ENCODE measurements at places on chromosomes 6 and 20. TPM values are rescaled to one million over a fixed set of nuclear protein-coding genes. Genes with fewer than 3 reads are reported as not detected.

DNA sequence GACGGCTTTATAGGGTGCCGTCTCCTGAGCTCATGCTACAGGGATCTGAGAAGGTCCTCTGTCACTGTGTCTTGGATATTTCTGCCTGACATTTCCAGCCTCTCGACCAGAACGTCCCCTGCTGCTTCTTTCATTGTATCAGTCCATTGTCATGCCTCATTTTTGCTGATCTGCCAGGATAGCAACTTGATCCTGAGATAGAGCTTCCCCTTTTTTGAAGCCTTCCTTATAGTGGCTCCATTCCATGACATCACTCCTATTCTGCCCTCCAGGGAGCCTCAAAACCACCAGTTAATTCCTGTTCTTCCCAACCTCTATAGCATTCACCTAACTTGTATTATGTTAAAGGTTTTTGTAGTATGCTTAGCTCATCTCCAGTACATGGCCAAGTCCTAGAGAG, 431.8 kb upstream of the NOX3 start:
- no peak for ATAC-seq

DNA sequence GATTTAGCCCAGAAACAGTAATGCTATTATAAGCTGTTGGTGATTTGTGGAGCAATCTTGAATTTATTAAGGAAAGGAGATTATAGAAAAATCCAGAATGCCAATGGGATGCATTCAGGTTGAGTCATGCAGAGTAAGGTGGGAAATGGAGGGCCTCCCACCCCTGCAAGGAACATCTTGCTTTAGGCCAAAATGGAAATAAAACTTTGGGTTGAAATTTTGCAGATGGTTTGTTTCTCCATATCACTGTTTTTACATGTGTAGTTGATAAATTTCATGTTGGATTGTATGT, 152.4 kb downstream of the BCAS1 start:
- no peak for ATAC-seq

DNA sequence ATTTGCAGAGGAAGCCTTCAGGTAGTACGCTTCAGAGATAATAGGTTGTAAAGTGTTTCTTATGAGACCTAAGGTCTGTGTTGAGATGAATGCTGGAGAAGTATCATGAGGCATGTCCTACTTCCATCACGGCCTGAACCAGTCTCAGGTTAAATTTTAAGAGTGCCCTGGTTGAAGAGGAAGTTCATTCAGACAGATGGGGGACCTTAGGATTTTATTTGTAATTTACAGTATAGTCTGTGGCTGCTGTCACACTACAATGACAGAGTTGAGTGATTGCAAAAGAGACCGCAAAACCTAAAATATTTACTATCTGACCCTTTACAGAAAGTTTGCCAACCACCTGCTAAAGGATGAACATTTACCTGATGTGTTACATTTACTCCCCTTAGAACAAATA, 70.9 kb downstream of the UST start:
- ATAC-seq, result no peak

DNA sequence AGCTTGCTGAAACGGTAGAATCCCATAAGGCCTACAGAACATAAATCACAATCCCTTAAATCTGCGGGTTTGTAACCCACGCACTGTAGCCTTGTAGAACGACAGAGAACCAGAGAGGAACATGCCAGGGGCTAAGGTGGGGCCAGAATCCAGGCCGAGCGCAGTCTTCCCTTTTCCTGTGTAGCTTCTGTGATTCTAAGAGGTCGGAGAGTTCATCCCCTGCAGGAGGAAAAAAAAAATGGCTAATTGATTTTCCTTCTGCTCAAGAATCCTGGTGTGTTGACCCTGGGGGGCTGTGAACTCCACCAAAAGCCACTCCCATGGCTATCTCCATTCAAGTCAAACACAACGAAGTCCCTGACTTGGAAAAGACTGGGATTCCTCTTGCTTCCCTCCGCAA, 96.3 kb downstream of the SPTLC3 start:
- ATAC-seq, result no peak

ATP5F1E gene
- total RNA-seq, result 94.0 TPM

- no peak for ATAC-seq
Measured at GRCh38 chr6:52144196-52145076, 41.7 kb upstream of the IL17A start.

DNA sequence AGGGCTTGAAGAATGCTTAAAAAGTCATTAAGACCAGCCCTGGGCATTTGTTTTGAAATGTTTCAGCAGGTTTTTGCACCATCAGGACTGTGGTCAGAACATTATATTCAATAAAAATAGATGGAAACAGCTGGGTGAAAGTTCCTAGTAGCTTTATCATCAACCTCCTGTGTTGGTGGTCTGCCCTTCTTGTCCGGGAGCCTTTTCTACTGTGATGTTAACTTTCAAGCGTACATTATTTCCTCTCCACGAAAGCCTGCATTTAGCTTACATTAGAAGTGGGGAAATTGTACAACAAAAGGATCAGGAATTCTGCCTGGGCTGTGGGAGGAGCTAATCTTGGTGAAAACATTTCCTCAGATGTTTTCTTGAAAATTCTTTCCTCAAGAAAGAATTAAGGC, 71.1 kb downstream of the LAMA4 start:
- no peak for ATAC-seq

- ATAC-seq, result peak; percentile 88
Measured at GRCh38 chr6:15879371-15880261, 216.8 kb upstream of the DTNBP1 start.

TRAPPC3L gene
- not detected for total RNA-seq

DNA sequence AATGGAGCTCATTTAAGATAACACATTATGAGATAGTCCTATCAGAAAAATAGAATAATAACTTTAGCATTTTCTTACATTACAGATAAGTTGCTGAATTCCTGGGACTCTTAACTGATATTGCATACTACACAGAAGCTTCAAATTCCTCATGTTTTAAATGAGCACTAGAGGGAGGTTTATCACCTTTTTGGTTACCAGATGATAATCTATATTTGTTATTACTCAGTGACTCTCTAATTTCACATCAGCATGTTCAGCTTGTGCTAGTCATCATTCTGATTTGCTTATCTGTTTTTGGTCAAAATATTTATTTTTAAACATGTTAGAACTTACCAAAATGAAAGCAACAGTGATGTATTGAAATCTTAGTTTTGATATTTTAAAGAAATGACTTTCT, 20.5 kb upstream of the GJA10 start:
- ATAC-seq, result no peak

DNA sequence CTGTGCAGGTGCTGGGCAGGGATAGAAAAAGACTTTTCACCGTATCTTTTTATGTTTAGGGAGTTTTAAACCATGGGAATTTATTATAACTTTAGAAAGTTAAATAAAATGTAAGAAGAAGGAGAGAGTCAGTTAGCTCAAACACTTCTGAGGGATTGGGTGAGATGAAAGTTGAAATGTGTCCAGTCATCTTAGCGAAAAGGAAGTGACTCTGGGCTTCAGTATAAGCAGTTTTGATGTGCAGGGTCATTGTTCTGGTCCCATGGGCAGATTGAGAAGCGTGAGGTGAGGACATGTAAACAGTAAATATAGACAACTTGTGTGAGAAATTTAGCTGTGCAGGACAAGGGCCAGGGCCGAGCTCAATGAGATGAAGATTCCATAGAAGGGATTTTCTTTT, 66.9 kb downstream of the TOX2 start:
- ATAC-seq, result no peak

GRCh38 chr6:10857259-10857658, 18.9 kb upstream of the MAK start:
- no peak for ATAC-seq

SLC52A3 gene
- total RNA-seq, result 0.25 TPM

GRCh38 chr6:5159162-5159561, 74.0 kb downstream of the PPP1R3G start:
- ATAC-seq, result no peak

TCP11 gene
- not detected for total RNA-seq

SIM1 gene
- total RNA-seq, result 2.4 TPM

DNA sequence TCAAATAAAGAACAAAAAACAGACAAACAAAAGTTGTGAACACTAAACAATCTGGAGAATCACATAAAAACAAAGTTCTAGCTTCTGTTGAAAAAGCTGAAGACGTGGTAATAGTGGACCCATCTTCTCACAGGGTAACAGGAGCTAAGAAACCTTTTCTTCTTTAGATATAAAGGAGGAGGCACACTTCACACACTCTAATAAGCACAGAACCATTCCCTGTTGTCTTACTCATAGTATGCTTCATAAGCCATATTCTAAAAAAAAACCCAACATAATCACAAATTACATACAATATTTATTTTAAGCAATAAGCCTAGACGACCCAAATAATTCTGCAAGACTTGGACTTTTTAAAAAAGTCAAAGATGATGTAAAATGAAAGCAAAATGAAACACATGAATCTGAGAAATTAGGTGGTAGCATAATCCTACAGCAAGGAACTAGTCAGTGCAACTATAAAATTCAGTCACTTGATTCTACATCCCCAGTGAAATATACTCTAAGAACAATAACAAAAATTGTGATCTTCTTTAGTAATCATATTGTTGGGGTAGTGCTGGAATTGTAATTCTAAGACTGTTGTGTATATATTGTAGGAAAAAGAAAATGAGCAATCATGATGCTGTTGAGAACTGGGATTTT, 15.6 kb downstream of the SRPK1 start:
- ATAC-seq, result no peak

DNA sequence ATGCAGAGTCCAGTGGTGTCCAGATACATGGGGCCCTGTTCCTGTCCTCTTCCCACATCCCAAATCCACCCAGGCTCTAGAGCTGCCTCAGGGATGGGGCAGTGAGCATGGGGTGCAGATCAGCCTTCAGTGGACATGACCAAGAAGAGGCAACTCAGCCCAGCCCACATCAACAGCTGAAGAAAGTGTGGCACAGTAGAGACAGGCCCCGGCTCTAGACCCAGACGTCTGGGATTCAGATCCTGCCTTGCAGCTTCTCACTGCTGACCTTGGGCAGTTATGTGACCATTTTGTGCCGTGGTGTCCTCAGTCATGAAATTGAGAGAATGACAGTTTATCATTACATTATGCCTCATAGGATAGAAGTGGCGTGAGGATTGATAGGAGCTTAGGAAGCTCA, 54.6 kb upstream of the CST7 start:
- no peak for ATAC-seq

Data from motor neuron (in vitro differentiated cells).